ENCODE measurements at places on chromosomes 3 and 15.
A peak's percentile ranks its signal among the peaks of the same experiment; 100 is the strongest.

- no peak for DNase-seq
These were observed 79.0 kb upstream of the MLF1 start for GRCh38 chr3:158491968-158492367.

DNA sequence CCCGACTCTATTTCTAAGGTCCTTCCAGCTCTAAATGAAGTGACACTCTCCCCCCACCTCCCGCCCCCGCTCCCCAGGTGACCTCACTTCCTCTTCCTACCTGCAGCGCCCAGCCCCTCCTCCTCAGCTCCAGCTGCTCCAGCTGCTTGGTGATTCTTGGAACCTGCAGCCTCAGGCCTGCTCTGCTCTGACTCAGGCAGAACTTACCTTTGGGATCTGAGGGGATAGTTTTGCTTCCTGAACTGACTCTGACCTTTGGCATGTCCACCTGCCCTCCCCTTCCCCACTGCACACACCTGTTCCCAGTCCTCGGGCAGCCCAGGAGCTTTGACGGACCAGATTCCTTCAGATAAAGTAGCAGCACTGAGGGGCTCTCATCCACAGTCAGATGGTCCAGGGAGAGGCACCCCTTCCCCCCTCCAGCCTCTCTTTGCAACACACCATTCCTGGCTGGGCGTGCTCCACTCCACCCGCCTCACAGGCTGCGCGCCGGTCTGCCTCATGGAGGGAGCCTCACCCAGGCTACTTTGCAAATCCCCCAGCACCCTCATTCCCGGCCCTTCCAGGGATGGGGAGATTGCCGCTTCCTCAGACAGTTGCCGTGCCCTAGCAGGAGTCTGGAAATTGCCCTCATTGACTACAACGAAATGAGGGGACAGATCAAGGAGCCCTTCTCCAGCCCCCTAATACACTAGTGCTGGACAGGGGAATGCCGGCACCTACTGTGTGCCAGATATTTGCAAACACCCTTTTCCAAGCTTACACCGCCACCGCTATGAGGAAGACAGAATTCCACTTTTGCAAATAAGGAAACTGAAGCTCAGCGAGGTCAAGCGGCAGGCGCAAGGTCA is 692 bp upstream of the C15orf39 start:
- DNase-seq = no peak

GRCh38 chr3:151609491-151609890 is 124.2 kb upstream of the AADACL2 start:
- no peak for DNase-seq

GRCh38 chr3:114466816-114467215 is 173.0 kb downstream of the TIGIT start:
- DNase-seq = no peak

GRCh38 chr3:125684199-125684598 is 88.9 kb upstream of the OSBPL11 start:
- peak; percentile 44 for DNase-seq

- DNase-seq = no peak
These were observed 619.9 kb upstream of the SUCLG2 start for GRCh38 chr3:68274286-68274685.

GRCh38 chr3:107235193-107235927 is 141.9 kb upstream of the CCDC54 start:
- peak; percentile 63 for DNase-seq

DNA sequence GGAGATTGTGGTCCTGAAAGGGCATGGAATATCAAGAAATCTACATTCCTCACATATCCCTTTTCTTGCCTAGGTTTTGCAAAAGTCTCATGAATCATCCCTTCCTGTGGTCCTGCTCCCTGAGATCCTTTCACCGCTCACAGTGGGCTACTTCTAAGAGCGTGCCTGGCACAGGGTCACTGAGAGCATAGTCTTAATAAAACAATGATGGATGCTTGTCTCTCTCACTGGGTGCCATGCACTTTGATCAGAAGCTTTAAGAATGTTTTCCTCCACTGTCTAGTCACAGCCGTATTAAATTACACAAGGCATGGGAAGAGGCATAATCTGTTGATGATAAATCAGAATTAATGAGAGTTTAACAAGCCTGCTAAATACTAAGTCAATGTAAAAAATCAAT is 269.7 kb upstream of the ATP10A start:
- no peak for DNase-seq

DNA sequence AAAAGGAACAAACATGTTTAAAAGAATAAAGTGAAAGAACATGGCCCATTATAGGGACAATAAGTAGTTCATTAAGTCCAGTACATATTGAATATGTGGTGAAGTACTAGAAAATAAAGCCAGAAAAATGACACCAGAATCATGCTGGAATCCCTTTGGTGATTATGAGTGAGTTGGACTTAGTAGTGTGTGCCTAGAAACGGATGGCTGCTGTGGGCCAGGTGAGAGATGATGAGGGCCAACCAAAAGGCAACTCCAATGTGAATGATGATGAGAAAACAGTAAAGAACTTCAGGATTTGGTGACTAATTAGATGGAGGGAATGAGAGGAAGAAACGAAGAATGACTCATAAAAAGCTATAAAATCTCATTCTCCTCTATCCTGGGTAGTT is 3.3 kb downstream of the CRYGS start:
- DNase-seq = no peak

GRCh38 chr3:169668072-169668956 is 4.8 kb upstream of the MECOM start:
- no peak for DNase-seq

DNA sequence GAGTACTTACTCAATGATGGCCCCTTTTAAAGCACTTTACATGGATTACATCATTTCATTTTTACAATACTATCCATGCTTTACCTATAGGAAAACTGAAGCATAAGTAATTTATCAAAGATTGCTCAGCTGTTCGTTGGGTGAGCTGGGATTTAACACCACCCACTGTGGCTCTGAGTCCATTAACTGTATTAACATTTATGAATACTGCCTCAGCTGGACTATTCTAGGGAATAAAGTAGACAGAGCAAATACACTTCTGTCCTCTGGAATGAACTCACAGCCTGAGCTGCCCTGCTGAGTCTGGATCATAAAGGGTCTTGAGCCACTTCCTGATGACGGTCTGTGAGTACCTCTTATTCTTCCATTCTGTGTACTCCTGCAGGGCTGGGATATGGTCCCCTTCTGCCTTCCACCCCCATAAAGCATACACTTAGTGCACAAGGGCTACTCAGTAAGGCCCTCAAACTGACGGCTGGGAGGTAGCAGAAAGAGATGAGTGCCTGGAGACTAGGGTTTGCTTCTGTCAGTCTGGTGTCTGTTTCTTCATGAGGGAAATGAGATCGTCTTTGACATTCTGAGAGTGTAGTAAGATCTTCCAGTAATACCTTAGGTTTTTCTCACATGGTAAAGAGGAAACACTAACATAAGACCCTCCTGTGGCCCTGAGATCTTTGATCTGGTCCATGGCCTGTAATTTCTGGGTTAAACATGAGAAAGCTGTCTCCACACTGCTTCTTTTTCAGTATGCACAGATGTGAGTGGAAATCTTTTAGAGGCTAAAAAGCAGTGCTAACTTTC is 12.6 kb upstream of the ST6GAL1 start:
- DNase-seq = no peak

- DNase-seq = no peak
These were observed 304.2 kb downstream of the PTPRG start for GRCh38 chr3:61865466-61866152.

- no peak for DNase-seq
These were observed 28.4 kb downstream of the RASGRP1 start for GRCh38 chr15:38536201-38536676.

DNA sequence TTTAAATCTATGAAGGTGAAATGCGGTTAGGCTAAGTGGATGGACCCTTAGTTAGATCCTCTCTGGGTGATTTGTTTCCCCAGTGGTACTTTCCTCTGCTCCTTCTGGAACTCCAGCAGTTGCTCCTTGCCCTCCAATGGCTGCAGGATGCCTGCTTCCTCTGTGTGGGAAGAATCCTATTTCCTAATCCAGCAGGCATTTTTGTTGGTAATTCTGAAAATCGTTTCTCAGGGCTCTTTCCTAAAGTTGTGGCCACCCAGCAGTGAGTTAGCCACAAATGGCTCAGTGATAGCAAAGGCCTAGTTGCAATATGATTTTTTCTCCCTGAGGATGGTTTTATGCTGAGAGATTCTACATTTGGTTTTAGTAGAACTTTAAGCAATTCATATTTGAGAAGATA is 332.3 kb upstream of the C2CD4B start:
- no peak for DNase-seq

DNA sequence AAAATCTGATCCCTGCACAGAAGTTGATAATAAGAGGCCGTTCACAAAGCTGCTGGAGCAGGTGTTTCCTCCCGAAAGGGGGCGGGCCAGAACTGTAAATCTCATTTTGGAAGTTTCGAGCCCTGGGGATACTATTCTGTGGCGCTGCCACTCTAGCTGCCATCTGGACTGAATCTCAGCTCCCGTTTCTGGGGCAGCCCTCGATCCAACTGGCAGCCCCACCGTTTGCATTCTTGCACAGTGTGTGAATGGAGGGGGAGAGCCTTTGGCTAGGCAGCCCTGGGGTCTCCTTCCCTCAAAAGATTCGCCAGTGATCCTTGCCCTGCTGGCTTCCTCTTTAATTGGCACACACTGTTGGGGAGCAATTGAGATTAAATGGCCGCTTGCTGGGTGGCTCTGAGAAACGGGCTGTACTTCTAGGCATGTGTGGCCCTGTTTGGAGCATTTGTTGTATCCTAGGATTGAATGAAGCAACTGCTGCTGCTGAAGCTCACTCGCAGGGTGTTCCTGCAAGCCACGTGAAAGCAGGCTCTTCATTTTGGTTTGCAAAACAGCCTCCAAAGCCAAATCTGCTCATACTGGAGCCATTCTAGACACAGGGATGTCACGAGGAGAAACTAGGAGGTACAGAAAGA is 57.2 kb upstream of the TOPAZ1 start:
- DNase-seq = no peak

- no peak for DNase-seq
These were observed 397.7 kb downstream of the GAP43 start for GRCh38 chr3:116020989-116021388.

- no peak for DNase-seq
These were observed 7.4 kb upstream of the PCOLCE2 start for GRCh38 chr3:142896201-142896755.

DNA sequence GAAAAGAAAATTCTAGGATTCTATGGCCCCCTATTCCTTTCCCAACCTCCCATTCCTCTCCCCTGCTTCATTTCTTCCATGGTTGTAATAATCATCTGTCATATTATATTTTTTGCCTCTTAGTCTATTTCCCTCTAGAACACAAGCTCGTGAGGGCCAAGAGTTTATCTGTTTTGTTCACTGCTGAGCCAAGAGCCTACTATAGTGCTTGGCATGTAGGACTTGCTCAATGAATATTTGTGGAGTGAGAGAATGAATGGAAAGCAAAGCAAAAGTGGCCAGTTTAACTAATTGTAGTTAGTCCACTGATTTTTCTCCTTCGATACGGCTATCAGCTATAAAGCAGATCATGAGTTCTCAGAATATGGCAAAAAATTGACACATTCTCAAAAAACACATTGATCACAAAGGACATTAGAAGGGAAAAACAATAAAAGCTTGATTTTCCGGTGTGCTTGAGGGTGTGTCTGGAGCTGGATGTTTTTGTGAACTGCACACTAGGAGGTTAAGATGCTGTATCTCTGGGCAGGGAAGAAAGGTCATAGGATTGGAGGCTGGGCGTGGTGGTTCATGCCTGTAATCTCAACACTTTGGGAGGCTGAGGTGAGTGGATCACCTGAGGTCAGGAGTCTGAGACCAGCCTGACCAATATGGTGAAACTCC is 25.0 kb upstream of the CTSH start:
- no peak for DNase-seq

DNA sequence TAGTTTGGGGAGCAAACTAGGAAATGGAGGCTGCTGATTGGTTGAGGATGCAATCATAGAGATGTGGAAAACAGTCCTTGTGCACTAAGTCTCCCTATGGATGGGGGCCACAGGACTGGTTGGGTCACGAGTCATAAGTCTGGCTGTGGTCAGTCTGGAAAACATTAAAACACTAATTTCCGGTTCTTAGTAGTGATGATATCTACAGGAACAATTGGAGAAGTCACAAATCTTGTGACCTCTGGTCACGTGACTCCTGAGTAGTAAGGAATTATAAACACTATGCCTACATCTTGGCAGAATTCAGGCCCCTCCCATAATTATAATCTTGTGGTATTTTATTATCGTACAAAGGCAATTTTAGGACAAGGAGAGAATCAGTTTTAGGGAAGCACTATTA is 317.3 kb upstream of the ARPP21 start:
- DNase-seq = no peak

DNA sequence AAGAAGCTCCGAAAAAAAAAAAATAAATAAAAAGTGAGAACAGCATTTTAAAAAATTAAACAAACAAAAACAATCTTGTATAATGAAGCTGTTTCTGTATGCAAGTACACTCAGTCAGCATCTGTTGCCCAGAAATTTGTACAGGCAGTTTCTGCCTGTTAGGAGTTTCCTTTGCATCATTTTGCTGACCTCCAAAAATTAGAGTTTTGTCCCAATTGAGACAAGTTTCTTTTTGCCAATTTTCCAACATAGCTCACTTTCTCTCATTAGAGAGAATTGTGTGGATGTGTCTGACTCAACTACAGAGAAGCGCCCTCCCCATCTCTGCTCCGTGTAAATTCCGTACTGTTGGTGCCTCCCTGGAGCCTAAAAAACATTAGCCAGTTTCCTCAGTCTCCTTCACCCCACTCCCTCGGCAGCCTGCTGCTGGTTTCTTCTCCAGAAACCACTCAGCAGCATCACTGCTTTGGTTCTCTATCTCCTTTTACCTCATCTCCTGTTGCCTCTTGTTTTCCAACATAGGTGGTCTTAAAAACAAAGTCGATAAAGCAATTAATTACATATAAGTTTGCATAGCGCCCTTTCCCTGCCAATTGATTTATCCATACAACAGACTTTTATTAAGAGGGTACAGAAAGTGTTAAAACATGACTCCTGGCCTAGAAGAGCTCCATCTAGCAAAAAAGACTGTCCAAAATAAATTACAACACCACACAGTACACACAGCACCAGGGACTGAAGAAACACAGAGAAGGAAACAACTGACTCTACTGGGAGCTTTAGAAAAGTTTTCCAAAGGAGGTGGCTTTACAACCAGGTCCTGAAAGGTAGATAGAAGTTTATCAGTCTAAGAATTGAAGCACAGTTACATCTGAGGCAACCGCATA is 286.7 kb downstream of the SHOX2 start:
- no peak for DNase-seq

GRCh38 chr15:84992157-84992944 is 10.7 kb downstream of the PDE8A start:
- no peak for DNase-seq

GRCh38 chr3:150545419-150546225 is 674 bp downstream of the SERP1 start:
- no peak for DNase-seq

GRCh38 chr15:36782681-36783080 is 203.3 kb downstream of the CDIN1 start:
- DNase-seq = no peak

DNA sequence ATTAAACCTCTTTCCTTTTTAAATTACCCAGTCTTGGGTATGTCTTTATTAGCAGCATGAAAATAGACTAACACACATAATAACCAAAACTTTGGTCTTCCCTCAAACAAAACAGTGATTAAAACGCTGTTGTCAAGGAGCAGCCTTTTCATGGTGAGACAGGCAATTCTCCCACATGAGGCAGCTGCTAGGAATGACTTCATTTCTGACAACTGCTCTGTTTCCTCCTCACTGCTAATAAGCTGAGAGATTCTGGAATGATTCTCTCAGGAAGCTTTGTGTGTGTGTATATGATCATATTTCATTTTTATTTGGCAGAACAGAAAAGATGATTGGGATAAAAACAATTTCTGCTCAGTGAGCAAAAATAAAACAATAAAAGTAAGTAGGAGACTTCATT is 580.6 kb upstream of the ADAMTS9 start:
- no peak for DNase-seq

- DNase-seq = no peak
These were observed 34.6 kb downstream of the BTD start for GRCh38 chr3:15636028-15636709.

All from SK-MEL-5 (cell line).